Effector CD4-positive, alpha-beta T cell (primary cell): ENCODE measurements at places on chromosomes 12 and 14.

DNA sequence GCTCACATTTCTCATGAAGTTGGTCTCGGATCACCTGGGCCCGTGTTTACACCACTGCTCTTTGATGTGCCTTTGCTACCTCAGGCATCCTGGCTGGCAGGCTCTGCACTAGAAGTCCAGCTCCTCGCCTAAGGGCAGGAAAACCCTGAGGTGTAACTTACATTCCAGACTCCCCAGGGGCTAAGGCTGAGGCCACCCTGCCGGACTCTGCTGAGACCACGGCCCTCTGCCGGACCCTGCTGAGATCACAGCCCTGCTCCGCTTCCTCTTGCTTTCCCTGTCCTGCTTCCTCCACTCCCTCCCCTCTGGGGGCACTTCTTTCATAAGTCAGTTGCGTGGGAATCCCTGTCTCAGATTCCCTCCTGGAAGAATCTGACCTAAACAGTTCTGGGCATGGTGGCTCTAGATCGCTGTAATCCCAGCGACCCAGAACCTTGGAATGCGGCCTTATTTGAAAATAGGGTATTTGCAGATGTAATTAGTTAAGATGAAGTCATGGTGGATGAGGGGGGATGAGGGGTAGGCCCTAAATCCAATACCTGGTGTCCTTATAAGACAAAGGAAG, 17.2 kb downstream of the RILPL1 start:
- DNase-seq: no peak

DNA sequence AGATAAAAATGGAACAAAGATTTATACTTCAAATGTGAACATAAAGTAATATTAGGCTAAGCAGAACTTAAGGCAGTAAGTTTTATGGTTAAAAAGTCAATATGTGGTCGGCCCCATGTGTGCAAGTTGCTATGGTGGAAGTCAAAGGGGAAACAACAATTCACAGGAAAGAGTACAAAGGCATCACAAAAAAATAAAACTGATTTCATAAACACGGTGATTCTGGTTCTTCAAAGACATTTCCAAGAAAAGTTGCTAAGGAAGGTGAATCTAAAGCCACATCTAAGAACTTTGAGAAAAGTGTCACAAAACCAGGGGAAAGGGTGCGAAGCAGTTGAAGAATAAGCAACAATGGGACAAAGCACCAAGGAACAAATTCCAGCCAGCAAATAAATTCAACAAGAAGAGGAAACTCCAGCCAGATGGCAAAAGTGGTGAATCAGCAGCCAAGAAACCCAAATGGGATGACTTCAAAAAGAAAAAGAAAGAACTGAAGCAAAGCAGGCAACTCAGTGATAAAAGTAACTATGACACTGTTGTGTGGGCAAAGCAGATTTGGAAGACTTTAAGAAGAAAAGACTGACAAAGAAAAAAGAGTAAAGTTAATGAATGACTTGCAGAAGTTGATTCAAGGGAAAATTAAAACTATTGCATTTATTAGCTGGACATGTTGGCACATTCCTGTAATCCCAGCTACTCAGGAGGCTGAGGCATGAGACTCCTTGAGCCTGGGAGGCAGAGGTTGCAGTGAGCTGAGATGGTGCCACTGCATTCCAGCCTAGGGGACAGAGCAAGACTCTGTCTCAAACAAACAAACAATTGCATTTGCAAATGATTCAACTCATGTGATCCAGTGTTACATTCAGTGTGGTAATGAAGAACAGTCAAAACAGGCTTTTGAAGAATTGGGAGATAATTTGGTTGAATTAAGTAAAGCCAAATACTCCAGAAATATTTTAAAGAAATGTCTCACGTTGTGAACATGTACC, 19.5 kb downstream of the PTGDR start:
- no peak for DNase-seq

- DNase-seq: no peak
Measured at GRCh38 chr14:28690029-28690692, 76.4 kb upstream of the FOXG1 start.

DNA sequence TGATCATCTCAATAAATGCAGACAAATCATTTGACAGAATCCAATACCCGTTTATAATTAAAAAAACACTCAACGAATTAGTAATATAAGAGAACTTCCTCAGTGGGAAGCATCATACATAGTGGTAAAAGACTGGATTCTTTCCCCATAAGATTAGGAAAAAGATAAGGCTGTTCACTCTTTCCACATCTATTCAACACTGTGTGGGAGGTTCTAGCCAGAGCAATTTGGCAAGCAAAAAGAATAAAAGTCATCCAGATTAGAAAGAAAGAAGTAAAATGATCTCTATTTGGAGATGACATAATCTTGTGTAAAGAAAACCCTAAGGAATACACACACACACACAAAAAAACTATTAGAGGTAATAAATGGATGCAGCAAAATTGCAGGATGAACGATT, 38.4 kb downstream of the YEATS4 start:
- no peak for DNase-seq

- peak; percentile 58 for DNase-seq
Measured at GRCh38 chr12:113232840-113233585, 11.7 kb downstream of the TPCN1 start.

- no peak for DNase-seq
Measured at GRCh38 chr12:82593901-82594396, 92.8 kb upstream of the TMTC2 start.

GRCh38 chr14:44699391-44699790, 192.3 kb upstream of the FSCB start:
- DNase-seq: no peak

DNA sequence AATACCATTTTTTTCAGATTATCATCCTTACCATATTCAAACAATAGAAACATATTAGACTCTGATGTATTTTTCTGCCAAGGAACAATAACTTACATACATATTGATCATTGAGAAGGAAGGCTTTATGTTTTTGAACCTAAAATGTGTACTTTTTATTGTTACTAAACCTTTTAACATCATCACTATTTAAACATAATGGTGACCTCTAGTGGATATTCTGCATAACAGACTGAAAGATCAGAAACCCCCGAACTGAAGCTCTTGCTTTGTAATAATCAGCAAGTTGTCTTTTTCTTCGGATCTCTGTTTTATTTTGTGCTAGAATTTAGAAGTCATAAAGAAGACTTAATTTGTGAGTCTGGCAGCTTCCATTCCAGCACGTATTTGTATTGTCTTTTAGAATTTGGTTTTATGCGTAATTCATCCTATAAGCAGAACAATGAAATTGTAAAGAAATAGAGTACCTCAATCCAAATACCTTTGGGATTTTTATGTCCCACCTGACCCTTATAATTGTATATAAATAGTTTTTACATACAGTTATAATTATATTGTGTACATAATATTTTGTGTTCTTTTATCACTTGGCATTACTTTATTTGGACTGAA, 125.9 kb upstream of the ATF1 start:
- no peak for DNase-seq

GRCh38 chr12:57323416-57323815, 72.4 kb upstream of the STAC3 start:
- no peak for DNase-seq

- no peak for DNase-seq
Measured at GRCh38 chr12:105324704-105325103, 5.8 kb upstream of the C12orf75 start.
